ENCODE measurements at places on chromosomes 16 and 17.

DNA sequence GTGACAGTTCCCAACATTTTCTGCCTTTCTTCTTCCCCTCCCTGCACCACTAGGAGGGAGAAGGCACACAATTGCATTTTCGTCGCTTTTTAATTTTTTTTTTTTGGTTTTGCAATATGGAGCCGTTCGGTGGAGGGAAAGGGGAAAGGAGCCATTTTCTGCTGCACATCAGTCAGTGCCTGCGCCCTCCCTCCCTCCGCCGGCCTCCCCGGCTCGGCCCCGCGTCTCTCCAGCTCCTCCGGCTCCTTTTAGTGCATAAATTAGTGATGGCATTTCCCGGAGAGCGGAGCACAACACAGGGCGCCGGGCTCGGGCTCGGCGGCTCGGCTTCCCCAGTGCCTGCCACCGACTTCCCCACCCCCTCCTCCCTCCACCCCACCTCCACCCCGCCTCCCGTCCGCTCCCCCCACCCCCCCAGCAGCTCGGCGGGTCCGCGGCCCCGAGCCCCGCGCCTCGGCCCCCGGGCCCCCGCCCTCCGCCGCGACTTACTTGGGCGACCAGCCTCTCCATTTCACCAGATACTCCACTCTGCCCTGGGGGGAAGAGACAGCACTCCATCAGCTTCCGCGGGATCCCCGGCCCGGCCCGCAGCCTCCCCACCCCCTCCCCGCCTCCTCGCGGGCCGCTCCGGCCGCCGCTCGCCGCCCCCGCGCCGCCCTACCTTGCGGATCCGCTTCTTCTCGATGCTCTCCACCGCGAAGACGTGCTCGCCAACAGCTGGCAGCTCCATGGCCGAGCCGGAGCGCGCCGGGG, 542 bp downstream of the CBX4 start:
- DNase-seq = peak; percentile 52

DNA sequence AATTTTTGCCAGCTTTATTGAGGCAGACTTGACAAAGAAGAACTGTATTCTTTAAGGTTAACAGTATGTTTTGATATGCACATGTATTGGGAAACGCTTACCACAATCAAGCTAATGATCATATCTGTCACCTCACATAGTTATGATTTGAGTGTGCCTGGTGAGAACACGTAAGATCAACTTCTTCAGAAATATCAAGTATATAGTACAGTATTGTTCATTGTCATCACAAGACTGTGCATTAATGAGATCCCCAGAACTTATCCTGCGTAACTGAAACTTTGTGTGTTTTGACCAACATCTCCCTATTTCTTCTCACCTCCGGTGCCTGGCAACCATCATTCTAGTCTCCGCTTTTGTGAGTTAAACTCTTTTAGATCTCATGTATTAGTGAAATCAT, 756.4 kb upstream of the EEF2KMT start:
- DNase-seq = no peak

DNA sequence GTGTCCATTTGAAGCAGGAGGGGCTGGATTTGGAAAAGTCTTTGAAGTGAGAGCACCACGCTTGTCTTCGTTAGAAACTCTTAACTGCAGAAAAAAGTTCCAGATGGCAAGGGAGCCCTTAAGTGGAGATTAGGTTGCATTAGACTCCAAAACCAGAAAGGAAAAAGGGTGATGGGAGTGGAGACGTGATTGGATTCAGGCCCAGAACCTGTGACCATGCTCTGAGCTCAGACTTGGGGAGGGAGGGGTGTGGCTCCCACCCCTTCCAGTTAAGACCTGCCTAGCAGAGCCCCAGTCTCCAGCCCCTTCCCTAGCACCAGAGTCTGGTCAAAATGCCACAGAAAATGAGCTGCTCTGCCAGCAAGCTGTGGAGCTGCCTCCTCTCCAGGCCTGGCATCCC, 6.4 kb upstream of the LGALS9 start:
- DNase-seq = no peak

DNA sequence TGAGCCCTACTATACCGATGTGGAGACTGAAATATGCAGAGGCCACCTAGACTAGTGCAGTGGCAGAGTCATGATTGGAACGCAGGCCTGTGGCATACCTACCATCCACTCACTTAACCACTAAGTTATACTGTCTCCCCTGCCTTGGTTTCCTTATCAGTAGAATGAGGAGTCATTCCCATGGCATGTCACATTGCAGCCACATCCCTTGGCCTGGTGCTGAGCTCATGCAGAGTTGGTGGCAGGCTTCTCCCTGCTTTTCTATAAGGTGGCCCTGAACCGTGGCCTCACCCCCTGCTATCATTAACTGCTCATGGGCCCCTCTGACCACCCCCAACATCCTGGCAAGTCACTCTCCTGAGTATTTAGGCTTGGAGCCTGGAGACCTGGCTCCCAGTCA, 212.5 kb downstream of the KATNIP start:
- DNase-seq = no peak

DNA sequence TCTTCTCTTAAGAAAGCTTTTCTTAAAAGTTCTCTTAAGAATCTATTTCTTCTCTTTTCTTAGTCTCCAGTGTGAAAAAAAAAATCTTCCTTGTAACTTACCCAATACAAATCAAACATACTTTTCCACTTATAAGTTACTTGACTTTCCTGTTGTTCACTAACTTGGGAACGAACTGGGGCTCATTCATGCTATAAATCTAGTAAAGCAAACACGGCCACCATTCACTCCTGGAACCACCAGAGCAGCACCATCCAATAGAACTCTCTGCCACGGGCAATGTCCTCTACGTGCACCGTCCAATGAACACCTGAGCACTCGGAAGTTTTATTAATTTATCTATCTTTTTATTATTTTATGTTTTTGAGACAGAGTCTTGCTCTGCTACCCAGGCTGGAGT, 20.8 kb downstream of the SRP68 start:
- no peak for DNase-seq

DNA sequence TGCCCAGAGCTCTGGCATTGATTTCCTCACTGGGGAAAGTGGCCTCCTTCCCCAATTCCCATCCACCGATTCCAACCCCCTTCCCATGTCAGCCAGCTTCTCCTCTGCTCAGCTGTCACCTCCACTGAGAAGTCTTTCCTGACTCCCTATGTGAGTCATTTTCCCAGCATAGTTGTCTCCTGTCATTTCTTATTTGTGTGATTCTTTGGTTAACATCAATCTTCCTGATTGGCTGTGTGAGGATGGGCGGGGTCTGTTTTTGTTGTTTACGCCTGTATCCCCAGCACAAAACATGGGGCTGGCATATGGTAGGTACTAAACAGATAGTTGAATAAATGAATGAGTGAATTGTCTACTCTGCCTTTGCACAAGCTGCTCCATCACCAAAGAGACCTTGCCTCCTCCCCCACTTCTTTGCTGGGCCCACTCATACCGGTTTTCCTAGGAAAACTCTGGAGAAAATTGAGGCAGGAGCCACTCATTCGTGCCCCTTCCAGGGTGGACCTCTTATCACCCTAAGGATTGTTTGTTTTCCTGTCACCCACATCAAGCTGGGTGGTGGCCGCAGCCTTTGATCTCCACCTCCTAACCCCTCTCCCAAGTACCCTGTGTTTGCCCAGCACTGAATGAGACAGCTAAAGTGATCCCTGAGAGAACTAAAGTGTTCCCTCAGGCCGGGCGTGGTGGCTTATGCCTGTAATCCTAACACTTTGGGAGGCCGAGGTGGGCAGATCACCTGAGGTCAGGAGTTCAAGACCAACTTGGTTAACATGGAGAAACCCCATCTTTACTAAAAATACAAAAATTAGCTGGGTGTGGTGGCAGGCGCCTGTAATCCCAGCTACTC, 1.2 kb upstream of the GRB7 start:
- DNase-seq = no peak

- DNase-seq = no peak
Measured at GRCh38 chr16:27531826-27532800, 17.6 kb downstream of the GTF3C1 start.

- DNase-seq = peak; percentile 58
Measured at GRCh38 chr17:42067371-42068091, 17.1 kb upstream of the C17orf113 start.

DNA sequence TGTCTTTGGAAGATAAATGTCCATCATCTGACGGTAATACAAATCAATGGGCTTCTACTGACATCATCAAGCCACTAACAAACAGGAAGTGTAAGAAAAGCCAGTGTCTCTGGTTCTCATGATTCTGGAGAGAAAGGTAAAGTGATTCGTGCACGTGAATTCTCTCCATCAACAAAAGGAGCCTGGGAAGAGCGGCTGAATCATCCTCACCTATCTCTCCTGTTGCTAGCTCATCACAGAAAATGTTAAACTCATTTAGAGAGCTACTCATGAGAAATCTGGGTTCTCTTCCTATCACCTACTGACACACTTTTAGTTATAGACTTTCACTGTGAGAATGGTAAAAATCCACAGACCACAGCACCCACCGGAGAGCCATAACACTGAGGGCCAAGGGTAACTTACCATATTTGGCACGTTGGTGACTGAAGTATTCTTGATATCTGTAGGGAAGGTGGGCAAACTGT, 70.3 kb downstream of the CREBBP start:
- no peak for DNase-seq

- no peak for DNase-seq
Measured at GRCh38 chr17:59002126-59002525, 104.6 kb downstream of the TRIM37 start.

- DNase-seq = no peak
Measured at GRCh38 chr17:5237541-5238016, 2.9 kb upstream of the SCIMP start.

- peak; percentile 77 for DNase-seq
Measured at GRCh38 chr17:60604686-60605334, 4.8 kb downstream of the PPM1D start.

- DNase-seq = no peak
Measured at GRCh38 chr17:30958187-30958586, 12.7 kb upstream of the RNF135 start.

DNA sequence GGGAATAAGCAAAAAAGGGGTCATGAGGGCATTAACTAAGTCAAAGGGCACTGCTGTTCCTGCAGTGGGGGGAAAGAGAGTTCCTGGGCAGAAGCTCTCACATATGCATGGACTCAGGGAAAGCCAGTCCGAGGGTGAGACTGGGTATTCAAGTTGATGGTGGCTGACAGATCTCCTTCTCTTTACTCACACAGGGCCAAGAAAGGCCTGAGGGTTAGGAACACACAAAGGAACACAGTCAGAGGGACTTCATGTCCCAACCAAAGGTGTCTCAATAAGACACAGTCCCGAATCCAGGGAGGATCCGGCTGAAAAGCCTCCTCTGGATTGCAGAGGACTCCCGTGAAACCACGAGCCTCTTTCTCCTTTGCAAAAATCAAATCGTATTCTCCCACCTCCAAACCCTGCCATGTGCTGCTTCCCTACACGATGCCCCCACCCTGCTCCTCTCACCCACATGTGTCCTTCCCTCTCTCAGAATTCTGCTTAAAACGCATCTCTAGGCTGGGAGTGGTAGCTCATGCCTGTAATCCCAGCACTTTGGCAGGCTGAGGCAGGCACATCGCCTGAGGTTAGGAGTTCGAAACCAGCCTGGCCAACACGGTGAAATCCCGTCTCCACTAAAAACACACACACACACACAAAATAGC, 23.6 kb downstream of the CUEDC1 start:
- DNase-seq = no peak

DNA sequence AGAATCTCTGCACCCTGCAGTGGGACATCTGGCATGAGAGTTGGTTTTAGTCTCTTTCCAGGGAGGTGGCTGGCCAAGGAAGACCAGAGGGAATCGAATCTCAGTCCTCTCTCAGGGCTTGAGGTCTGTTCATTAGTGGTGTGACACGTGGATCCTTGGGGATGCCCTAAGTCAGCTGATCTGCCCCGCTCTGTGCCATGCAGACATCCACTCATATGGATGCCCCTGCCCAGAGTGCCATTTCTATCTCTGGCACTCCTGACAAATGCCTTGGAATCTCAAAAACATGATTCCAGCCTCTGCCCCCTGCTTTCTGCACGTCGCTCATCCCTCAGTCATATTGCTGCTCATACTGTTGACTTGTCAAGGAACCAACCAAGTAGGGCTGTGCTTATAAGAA, 38.8 kb downstream of the WSCD1 start:
- no peak for DNase-seq
